ENCODE measurements at places on chromosomes 2 and 18.

DNA sequence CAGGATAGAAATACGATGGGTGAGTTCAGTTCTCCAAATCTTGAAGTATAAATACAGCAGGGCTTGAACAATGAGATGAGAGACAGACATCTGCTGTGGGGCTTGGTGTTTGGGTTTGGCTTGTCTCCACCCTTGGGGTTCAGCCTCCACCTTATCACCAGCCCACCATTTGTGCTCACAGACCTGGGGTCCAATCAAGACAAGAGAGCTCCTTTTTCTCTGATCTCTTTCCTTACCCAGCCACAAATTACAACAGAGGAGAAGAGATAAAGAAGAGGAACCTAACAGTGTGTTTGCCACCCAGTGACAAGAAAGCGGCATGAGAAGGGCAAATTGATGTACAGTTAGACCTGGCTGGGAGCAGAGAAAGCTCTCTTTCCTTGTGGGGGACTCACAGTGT, 204.5 kb upstream of the CXCR4 start:
- no peak overlapping the region for H3K4me3 ChIP-seq
- DNase-seq = no peak
- no peak overlapping the region for H3K27ac ChIP-seq
- no peaks in the 10 kb centered on the region for H3K27me3 ChIP-seq

DNA sequence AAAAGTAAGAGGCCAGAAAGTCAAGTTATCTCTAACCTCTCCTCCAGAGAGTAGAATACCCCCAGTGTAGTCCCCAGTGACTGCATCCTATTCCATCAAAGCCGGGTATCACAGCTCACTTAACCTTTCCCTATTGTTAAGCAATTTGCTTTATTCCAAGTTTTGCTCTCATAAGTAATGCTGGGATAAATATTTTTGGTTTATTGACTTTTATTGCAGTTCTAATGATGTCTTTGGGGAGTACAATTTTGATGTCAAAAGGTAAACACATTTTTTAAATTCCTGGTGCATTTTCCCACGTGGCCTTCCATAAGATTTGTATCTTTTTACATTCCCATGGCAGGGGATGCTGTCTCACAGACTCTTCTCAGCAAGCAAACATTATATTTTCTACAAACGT, 43.3 kb downstream of the CMPK2 start:
- H3K27me3 ChIP-seq = no peaks in the 10 kb centered on the region
- no peaks in the 10 kb centered on the region for H3K4me1 ChIP-seq
- no peak overlapping the region for H3K4me3 ChIP-seq
- no peak for DNase-seq

DNA sequence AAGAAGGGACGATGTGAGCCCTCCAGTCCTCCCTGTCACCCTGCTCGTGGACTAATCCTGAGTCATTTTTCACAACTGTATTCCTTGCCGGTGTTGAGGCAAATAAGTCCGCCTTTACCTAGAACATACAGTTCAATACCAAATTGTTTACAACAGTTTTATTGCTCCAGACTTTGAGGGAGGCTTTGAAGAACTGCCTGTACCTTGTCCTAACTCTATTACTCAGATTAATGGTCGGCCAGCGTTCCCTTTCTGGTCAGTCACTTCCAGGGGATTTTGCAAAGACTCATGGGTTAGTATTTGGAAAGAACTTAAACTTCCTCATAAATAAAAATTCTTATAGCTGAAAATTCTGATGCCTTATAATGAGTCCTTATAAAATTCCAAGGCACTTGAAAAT, 85.1 kb upstream of the ZNF532 start:
- peaks cover 5% of the 10 kb centered on the region for H3K27me3 ChIP-seq
- H3K4me1 ChIP-seq = peaks cover 3% of the 10 kb centered on the region
- H3K36me3 ChIP-seq = no peaks in the 10 kb centered on the region
- no peak overlapping the region for H3K4me3 ChIP-seq

GRCh38 chr2:1639086-1639858, 105.0 kb downstream of the PXDN start:
- H3K36me3 ChIP-seq = no peaks in the 10 kb centered on the region
- DNase-seq = no peak
- H3K4me1 ChIP-seq = peaks cover 2% of the 10 kb centered on the region

- peak; percentile 58 for DNase-seq
- H3K4me3 ChIP-seq = peak overlapping the region; percentile 98
- H3K4me1 ChIP-seq = peaks cover 11% of the 10 kb centered on the region
- H3K27ac ChIP-seq = peak overlapping the region; percentile 76
- peaks cover 20% of the 10 kb centered on the region for H3K36me3 ChIP-seq
- no peaks in the 10 kb centered on the region for H3K27me3 ChIP-seq
Measured at GRCh38 chr18:36298126-36298741, 721 bp downstream of the FHOD3 start.

- DNase-seq = no peak
- H3K36me3 ChIP-seq = no peaks in the 10 kb centered on the region
- H3K4me1 ChIP-seq = no peaks in the 10 kb centered on the region
- H3K4me3 ChIP-seq = no peak overlapping the region
Measured at GRCh38 chr2:143901185-143901842, 618.6 kb downstream of the ZEB2 start.

GRCh38 chr2:60857056-60857455, 24.3 kb upstream of the REL start:
- no peak overlapping the region for H3K27ac ChIP-seq
- H3K4me1 ChIP-seq = no peaks in the 10 kb centered on the region
- no peak for DNase-seq
- no peak overlapping the region for H3K4me3 ChIP-seq
- no peaks in the 10 kb centered on the region for H3K27me3 ChIP-seq

DNA sequence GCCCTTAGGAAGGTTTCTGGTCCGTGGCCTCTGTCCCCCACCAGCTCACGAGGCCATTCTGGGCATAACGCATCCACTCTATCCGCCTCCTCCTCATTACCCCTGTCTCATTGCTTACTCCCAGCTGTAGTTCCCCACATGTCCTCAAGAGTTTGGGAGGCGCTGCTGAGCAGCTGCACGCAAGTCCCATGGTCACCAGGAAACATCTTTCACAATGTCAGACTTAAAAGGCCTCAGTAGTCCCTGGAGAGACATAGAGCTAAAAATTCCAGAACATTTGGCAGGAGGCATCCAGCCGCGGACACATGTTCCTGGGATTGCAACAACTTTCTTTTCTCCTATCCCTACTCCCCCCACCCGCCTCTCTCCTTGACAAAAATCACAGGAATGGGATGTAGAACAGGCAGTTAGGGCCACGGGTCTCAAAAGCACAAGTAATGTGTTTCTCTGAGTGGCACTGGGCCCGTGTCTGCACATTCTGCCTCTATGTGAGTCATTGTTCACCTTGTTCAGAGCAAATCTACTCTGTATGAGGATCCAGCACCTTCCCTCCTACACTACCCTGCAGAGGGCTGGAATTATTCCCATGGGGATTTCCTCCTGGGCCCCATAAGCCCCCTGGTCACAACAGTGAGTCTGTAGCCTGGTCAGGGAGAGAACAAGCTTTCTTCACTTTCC, 8.1 kb downstream of the LBH start:
- no peak overlapping the region for H3K4me3 ChIP-seq
- H3K27me3 ChIP-seq = peaks cover under 1% of the 10 kb centered on the region
- DNase-seq = peak; percentile 65
- H3K27ac ChIP-seq = no peak overlapping the region
- H3K36me3 ChIP-seq = no peaks in the 10 kb centered on the region

DNA sequence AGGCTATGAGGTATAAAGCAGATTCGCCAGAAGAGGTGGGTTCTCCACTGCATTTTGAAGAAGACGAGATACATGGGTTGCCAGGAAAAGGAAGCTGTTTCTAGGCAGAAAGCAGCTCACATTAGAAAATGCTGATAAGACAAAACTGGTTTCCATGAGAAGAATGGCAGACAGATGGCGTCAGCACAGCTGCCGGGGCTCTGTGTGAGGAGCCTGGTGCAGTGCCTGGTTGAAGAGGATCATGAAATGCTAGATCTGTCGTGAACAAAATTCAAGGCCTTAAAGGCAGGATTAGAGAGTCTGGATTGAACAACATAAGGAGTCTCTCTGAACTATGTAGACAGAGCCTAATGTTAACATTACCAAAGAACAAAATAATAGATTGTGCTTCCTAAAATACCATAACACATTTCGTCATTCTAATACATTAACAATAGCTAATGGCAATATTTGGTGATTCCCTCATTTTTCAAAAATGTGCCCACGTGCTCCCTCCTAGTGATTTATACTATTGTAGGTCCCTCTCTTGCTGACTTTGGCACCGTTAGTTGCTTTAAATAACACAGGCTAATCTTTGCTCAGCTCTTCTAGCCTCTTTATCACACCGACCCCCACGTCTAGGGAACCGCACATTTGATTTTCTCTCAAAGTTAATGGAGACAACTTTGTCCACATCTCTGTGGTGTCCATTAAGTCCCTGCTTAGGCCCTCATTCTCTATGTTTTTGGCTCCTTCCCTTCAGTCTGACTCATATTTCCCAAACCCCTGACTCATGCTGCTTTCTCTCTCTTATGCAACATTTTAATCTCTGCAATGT, 38.2 kb downstream of the EFEMP1 start:
- H3K27ac ChIP-seq = no peak overlapping the region
- no peak for DNase-seq
- no peaks in the 10 kb centered on the region for H3K4me1 ChIP-seq
- H3K36me3 ChIP-seq = no peaks in the 10 kb centered on the region

DNA sequence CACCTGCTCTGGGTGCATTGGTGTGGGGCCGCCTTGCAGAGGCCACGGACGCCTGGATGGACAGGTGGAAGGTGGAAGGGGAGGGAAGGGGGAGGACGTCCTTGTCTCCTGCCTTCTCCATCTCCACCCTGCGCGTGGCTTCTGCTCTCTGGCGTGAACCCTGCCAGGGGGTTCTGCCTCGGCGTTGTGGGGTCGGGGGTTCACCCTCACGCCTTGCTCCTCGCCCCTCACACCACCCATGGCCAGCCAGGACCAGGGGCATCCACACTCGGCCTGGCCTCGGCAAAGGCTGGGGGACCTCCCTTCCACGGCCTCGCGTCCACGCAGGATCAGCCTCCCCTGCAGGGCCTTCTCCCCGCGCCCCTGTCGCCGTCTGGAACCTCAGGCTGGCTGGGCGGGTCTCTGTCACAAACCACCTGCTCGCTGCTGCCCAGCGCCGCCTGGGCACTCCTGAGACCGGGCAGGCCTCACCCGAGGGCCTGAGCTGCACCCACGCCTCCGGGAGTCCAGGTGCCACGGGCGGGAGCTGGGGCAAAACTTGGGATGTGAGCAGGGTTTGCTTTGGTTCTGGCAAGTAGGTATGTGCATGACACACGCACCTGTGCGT, 655.9 kb downstream of the GALR1 start:
- no peaks in the 10 kb centered on the region for H3K4me1 ChIP-seq
- H3K27me3 ChIP-seq = no peaks in the 10 kb centered on the region
- H3K4me3 ChIP-seq = no peak overlapping the region
- no peak overlapping the region for H3K27ac ChIP-seq

DNA sequence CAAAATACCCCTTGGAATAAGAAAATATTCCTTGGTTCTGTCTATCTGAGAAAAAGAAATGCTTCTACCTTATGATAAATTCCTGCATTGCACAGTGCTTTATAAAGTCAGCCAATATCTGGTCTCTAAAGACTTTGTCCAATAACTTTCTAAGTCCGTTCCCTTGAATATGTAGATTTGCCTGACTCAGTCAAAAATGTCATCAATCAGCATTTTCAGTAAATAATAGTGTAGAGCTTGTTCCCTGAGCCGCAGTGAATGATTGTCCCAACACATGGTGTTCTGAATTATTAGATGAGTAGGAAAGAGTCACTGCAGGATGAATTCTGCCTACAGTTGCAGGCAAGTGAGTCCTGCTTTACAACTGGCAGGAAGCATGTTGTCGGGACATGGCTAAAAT, 316.8 kb upstream of the RBMS1 start:
- H3K4me3 ChIP-seq = no peak overlapping the region
- no peak for DNase-seq
- H3K27me3 ChIP-seq = no peaks in the 10 kb centered on the region

DNA sequence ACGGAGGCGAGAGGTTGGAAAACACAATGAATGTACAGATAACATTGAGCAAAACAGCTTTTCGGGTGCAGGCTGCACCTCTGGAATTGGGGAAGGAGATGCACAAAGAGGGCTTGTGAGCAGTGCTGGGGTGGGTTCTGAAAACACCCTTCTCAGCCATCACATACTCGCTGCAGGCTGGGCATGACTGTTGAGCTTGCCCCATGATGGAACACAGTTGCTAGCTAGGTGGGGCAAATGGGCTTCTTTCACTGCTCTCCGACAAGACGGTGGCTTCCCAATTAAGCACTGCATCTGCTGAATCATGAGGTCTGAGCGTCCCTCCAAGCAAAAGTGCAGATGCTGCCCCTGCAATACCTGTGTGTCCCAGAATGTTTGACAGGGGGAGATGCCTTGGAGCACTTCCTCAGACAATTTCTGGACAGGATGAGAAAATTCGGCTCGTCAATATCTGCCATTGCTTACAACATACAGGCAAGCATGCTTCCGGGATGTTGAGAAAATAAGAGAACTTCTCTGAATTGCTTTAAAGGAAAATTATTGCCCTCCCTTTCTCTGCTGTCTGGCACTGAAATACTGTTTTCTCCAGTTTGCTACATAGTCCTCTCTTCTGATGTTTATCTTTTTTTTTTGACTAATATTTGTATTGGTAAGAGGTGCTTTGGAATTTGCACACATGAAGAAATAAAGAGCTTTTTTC, 77.3 kb upstream of the SH3BP4 start:
- no peaks in the 10 kb centered on the region for H3K36me3 ChIP-seq
- H3K27ac ChIP-seq = no peak overlapping the region
- H3K27me3 ChIP-seq = no peaks in the 10 kb centered on the region
- no peak overlapping the region for H3K4me3 ChIP-seq
- DNase-seq = no peak

GRCh38 chr2:112915300-112916144, 4.6 kb downstream of the IL37 start:
- H3K4me1 ChIP-seq = no peaks in the 10 kb centered on the region
- no peaks in the 10 kb centered on the region for H3K36me3 ChIP-seq
- DNase-seq = no peak

GRCh38 chr2:43995733-43996533, at the start of gene LRPPRC:
Gene LRPPRC, minus strand, starts transcription at chr2:43995989. Its CDS starts 42 bp downstream, at chr2:43995947.
- H3K4me1 ChIP-seq = peaks cover 2% of the 10 kb centered on the region
- peaks cover 4% of the 10 kb centered on the region for H3K36me3 ChIP-seq
- no peaks in the 10 kb centered on the region for H3K27me3 ChIP-seq
- peak; percentile 95 for DNase-seq

DNA sequence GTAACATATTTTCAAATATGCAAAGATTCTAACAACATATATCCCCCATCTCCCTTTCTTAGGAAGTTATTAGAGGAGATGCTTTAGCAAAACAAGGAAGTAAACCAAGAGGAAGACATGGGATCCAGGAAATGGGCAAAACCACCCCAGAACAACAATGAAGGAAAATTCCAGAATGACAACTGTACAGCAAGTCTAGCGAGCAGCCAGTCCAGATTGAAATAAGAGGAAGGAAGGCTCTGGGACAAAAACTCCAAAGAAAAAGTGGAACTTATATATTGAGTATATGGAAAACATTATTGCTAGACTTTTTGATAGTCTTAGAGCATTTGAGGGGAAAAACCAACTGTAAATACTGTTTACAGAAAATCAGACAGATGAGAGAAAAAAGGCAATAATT, 2.9 kb upstream of the ARPC2 start:
- H3K27ac ChIP-seq = no peak overlapping the region
- H3K36me3 ChIP-seq = peaks cover under 1% of the 10 kb centered on the region
- no peaks in the 10 kb centered on the region for H3K27me3 ChIP-seq
- no peak overlapping the region for H3K4me3 ChIP-seq
- no peaks in the 10 kb centered on the region for H3K4me1 ChIP-seq

GRCh38 chr2:191169456-191170300, 18.9 kb upstream of the STAT4 start:
- DNase-seq = no peak
- no peak overlapping the region for H3K27ac ChIP-seq
- H3K4me1 ChIP-seq = peaks cover 8% of the 10 kb centered on the region

GRCh38 chr18:55079481-55080355, 120.5 kb upstream of the CCDC68 start:
- H3K4me1 ChIP-seq = peaks cover 5% of the 10 kb centered on the region
- no peaks in the 10 kb centered on the region for H3K27me3 ChIP-seq
- no peak overlapping the region for H3K4me3 ChIP-seq
- DNase-seq = no peak
- H3K27ac ChIP-seq = no peak overlapping the region

Measured in neuronal stem cell (in vitro differentiated cells).